Activated T-cell treated with anti-CD3 and anti-CD28 coated beads, Interleukin-2, amount 50 U/mL, for 48 hours (primary cell): ENCODE measurements at places on chromosomes 2 and 18.

GRCh38 chr18:8742387-8743361 lies 37.3 kb downstream of the MTCL1 start:
- DNase-seq: no peak

- DNase-seq: no peak
Observed at GRCh38 chr2:196482119-196483065, 157.1 kb upstream of the CCDC150 start.

GRCh38 chr2:27889774-27890145 lies 427 bp downstream of the RBKS start:
- DNase-seq: no peak

GRCh38 chr2:134202371-134202770 lies 51.5 kb upstream of the MGAT5 start:
- no peak for DNase-seq

- DNase-seq: peak; percentile 66
Observed at GRCh38 chr2:227871375-227871791, at the start of gene DAW1. TSS of gene DAW1 (plus strand) at chr2:227871631. CDS start at chr2:227871690, 59 bp downstream.

DNA sequence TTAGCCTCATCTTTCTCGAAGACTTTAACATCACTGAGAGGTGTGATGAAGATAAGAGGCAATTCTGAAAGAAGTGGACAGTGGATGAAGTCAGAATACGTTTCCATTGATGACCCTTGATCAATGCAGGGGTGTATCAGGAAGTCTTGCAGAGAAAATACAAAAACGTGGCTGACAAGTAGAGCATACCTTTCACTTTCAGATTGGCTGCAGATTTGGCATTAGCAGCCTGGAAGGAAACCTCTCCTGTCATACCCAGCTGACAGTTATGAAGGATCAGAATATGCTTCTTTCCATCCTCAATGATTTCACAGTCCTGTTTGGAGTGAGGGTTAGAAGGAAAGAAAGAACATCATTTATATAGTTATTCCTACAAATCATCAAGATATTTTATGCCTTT lies 152.5 kb downstream of the PLEKHA3 start:
- DNase-seq: no peak

- DNase-seq: no peak
Observed at GRCh38 chr2:158131919-158132566, 30.4 kb downstream of the UPP2 start.

- DNase-seq: no peak
Observed at GRCh38 chr18:2932247-2933181, 80.4 kb downstream of the LPIN2 start.

DNA sequence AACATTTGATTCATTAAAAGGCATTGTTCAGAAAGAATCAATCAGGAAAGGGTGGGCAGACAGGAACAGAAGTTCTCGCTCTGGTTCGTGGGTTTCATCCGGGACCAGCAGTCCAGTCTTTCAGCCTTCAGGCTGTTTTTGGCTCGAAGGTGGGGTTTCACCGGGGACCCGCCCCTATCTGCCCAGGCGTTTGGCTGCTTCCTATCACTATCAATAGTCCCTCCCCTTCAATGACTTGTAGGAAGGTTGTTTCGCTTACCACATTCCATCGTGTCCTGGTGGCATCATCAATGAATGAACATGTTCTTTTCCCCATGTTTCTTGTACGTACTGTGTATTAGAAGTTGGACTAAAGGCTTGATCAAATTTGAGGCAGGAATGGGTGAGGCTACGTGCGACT lies 130.3 kb downstream of the NEDD4L start:
- DNase-seq: no peak

GRCh38 chr2:174112073-174112472 lies 136.3 kb downstream of the OLA1 start:
- no peak for DNase-seq

- no peak for DNase-seq
Observed at GRCh38 chr2:220188031-220188430, 560.6 kb downstream of the SLC4A3 start.

- no peak for DNase-seq
Observed at GRCh38 chr18:55220523-55220922, 261.3 kb upstream of the CCDC68 start.

DNA sequence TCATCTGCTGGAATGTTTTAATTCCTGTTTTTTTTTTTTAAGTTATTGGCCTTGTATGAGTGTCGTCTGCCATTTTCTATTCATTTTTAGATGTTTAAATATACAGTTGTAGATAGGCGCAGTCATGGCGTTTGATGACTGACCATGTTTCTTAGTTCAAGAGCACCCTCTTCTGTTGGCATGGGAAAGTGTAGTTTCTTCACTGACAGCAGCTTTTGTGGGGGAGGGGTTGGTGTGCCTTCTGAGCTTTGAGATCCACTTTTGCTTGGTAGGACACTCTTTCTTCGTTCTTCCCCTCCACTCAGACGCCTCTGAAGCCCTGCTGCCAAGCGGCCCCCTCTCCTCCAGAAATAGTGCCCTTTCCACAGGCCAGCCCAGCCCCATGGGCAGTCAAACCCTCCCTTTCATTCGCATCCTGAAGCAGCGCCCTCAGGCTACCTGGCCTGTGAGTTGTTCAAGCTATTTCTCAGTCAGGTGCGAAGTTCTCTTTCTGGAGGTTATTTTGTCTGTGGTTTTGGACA lies 492.0 kb downstream of the TNS1 start:
- DNase-seq: peak; percentile 43

DNA sequence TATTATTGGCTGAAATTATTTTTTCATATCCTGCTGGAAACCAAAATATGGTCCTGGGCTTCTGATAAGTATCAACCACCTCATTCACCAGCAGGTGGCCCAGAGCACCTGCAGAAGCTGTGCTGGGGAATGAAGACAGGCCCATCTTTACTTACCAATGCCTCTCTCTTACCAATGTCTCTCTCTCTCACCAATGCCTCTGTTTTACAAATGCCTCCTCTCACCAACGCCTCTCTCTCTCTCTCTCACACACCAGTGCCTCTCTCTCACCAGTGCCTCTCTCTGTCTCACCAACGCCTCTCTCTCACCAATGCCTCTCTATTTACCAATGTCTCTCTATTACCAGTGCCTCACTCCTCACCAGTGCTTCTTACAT lies 2.3 kb upstream of the MAL start:
- peak; percentile 64 for DNase-seq

GRCh38 chr2:223889229-223889628 lies 51.8 kb upstream of the AP1S3 start:
- DNase-seq: no peak
